CD4-positive, alpha-beta T cell treated with Interleukin-6 at 100 ng/mL for 8 hours (primary cell): ENCODE measurements at places on chromosomes 12 and 14.

GRCh38 chr12:26828280-26829073 lies 4.5 kb downstream of the ITPR2 start:
- no peak for DNase-seq

GRCh38 chr12:108350511-108350910 lies 11.4 kb upstream of the CMKLR1 start:
- DNase-seq = no peak

GRCh38 chr14:51884086-51884927 lies 23.9 kb downstream of the GNG2 start:
- DNase-seq = no peak

DNA sequence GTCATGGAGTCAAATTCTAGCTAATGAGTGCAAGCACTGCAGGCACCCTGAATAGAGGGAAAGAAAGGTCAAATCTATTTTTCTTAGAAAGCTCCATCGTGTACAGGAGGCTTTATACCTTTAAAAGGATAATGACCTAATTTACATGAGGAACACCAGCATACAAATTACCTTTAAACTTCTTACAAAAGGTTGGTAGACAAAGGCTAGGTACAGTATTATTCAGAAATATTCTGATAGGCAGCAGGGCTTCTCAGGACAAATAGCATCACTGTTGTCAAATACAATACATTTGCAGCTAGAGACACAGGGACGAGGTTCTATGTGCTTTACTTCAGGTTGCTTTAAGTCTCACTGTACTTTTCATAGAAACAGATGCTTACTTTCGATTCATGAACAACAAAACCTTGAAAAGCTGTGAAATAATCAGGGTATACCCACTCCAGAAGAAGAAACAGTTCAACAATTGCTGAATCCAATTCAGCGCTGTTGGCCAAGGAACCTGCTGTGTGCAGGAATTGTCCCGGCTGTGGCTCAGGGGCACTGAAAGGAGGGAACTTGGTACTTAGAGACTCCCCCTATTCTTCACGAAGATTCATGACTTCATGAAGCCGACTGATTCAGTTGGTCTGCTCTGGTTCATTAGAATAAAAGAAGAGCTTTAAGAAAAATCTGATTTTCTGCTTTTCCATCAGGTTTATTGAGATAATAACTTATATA lies 252.9 kb downstream of the PRKD1 start:
- no peak for DNase-seq

GRCh38 chr12:103572312-103573045 lies 14.6 kb upstream of the STAB2 start:
- DNase-seq = no peak

DNA sequence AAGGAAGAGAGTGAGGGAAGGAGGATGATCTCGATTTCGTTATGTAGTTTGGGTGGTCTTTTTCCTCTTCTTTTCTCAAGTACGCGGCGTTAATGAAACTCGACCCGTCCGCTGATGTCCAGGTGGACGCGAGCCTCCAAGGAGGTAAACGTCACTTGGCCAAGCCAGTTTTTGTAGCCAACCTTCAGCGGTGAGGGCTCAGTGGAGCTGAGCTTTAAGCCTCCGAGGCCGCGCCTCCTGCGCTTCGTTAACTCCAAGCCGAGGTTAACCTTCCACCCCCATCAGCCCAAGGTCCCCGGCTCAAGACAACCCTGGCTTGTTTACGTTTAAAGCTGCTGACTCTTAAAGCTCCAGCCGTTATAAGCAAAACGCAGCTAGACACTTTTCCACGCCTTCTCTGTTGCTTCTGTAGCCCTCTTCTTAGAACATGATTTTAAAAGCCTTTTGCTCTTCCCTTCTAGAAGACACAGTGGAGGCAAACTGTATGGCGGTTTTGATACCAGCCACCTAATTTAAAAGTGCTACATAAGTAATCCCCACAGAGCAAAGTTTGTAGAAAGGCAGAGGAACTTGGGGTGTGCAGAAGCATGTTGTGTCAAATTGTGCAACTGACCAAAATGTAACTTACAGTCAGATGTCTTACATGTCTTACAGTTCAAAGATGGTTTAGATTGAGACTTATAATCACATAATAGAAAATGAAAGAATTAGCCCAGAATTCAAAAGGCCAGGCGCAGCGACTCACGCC lies 923 bp upstream of the ITPR2 start:
- DNase-seq = no peak

GRCh38 chr12:2633825-2634200 lies 161.0 kb upstream of the FKBP4 start:
- no peak for DNase-seq

DNA sequence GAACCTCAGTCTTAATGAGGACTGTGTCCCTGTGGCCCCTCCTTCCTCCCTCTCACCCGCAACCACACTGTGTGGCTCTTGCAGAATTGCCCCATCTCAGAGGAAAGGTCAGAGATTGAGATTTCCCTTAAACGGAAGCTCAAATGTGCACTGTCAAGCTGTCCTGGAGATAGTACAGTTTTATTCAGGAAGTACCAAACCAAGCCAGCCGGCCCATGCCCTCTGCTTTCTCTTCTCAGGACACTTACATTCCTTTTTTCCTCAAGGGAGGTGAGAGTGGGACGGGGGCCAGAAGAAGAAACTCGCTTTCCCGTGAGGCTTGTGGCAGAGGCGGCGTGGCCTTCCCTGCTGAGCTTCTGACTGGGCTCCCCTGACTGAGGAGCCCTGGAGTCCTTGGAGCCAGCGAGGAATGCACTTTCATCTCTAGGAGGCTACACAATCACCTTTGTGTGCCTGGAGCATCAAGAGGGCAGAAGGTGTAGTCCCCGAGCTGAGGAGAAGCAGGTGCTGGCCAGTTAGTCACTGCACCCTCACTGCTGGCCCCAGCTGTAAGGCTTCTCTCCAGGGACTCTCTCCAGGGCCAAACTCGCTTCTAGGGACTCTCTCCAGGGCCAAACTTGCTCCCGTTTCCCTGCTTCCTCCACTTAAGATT lies 24.1 kb upstream of the ATP2A2 start:
- no peak for DNase-seq

DNA sequence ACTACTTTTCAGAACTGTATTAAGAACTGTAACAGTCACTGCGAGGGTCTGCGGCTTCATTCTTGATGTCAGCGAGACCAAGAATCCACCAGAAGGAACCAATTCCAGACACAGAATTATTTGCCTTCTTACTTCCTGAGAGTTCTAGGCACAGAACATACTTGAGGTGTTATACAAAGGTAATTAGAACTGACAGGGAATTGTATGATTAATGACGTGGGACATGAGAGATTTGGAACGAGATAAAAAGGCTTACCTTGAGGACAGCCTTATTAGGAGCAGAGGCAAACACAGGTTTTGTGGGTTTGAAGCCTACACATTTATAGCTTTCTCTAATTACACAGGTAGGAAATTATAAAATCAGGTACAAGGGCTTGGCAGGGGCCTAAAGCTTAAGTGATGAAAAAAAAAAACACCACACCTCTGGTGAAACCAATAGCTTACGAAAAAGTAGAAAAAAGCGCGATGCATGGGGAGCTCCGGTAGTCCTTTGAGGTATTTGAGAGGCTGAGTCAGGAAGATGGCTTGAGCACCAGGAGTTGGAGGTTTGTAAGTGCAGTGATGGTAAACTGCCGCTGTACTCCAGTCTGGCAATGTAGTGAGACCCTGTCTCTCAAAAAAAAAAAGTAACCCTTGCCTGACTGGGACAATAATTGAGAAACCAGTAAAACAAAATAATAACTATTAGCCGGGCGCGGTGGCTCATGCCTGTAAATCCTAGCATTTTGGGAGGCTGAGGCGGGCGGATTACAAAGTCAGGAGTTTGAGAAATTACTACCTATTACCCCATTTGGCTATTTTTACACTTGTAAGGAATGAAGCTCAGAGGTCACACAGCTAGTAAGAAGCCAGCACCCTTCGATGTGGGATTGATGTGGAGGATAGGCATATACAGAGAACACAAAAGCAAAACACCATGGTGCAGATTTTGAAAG lies 795 bp upstream of the ACOT2 start:
- DNase-seq = peak; percentile 4

DNA sequence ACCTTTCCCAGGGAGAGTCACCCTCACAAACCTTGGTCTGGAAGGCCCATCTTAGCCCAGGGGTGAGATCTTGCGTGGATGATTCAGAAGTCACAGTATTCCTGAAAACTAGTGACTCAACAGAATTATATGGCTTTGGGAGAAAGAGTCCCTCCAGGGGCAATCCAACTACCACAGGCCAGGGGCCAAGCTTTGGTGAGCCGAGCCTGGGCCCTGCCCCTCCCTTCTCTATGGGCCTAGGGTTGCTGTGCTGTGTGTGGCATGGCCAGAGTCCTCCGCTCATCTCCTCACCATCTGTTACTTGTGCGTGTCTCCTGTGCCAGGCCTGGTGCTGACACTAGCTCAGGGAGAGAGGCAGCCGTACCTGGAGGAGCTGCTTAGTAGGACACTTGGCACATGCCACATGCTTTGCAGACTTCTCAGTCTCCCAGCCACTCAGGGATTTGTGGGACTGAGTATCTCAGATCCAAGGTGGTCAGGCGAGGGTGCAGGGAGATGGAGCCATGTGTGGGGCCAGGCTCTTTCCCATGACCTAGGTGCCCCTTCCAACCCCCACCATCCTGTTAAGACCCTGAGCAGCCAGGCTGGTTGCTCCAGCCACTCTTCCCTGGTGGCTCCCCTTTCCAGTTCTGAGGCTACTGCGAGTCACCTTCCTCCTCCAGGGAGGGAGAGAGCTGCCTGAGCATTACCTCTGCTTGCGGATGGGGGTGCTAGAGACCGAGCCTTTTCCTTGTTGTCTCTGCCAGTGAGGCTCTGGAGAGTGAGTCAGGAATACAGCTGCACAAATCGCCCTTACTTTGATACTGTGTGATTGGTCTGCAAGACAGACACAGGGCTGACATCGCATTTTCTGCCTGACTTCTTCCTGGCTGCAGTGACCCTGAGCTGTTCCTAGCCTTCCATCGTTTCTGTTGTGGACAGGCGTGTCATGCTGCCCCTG lies 94.1 kb downstream of the SLC25A47 start:
- no peak for DNase-seq

- DNase-seq = no peak
Measured at GRCh38 chr14:84404246-84404645, 1125.7 kb upstream of the FLRT2 start.

- DNase-seq = no peak
Measured at GRCh38 chr14:46259536-46259935, 392.0 kb downstream of the RPL10L start.

- no peak for DNase-seq
Measured at GRCh38 chr14:51368721-51369163, 128.7 kb downstream of the TMX1 start.

- no peak for DNase-seq
Measured at GRCh38 chr12:87529413-87529812, 499.8 kb downstream of the C12orf50 start.

GRCh38 chr14:81303258-81303935 lies 82.6 kb upstream of the GTF2A1 start:
- DNase-seq = no peak

DNA sequence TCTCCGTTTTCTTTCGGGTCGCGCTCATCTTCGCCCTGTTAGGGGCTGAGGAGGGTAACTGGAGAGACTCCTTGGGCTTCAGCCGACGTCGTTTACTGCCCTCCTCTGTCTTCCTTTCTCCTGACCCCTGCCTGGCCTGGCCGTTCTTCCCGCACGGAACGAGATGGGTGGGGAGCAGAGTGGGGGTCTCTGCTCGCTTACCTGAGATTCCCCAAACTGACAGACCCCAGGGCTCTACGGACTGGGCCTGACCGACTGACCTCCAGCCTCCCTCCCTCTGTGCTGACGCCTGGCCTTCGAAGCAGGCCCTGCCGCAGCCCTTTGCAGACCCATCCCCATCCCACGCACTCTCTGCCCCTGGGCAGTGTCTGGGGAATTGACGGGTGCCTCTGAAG lies 439 bp downstream of the GOLGA5 start:
- DNase-seq = no peak

- no peak for DNase-seq
Measured at GRCh38 chr14:51334566-51334965, 94.5 kb downstream of the TMX1 start.

- DNase-seq = no peak
Measured at GRCh38 chr14:77311217-77311616, 9.5 kb downstream of the POMT2 start.

DNA sequence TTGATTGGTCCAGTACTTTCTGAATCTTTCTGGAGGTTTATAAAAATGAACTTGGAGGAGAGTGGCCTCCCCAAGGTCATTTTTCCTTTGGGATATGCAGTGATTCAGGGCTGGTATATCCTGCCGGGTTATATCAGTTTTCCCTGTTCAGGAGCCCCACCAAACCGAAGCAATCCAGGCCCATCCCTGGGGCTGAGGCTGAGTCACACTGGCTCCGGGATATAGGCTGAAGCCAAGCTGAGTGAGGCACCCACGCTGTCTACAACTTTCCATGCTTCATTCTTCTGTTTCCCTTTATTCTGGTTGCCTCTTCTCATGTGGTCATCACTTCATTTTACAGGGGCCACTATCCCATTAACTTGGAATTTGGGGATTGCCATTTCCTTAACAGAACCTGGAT lies 3.4 kb downstream of the SSPN start:
- DNase-seq = no peak

DNA sequence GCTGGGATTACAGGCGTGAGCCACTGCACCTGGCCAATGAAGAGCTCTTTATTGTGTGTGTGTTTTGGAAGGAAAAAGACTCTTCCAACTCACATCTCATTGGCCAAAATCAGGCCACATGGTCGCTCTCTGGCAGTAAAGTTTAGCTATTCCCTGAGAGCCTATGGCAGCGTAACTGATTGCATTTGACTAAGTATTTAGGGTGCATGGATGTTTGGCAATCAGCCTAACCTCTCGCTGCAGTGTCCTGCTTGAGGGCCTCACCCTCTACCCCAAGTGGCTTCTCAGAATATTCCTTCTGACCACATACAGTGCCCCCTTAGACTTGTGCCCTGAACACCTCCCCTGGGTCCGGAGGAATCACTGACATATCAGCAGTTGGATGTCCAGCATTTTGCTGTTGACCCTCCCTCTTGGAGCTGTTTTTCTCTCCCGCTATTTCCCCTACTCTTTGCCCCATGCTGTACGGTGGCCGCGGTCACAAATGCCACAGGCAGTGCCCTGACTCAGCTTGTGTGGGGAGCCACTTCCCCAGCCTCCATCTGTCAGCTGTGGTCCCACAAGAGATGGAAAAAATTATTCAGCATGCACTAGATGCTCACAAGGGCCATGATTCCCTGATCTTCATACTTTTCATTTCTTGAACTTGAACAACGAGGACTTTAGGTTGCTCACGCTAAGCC lies 9.5 kb downstream of the PHETA1 start:
- no peak for DNase-seq

DNA sequence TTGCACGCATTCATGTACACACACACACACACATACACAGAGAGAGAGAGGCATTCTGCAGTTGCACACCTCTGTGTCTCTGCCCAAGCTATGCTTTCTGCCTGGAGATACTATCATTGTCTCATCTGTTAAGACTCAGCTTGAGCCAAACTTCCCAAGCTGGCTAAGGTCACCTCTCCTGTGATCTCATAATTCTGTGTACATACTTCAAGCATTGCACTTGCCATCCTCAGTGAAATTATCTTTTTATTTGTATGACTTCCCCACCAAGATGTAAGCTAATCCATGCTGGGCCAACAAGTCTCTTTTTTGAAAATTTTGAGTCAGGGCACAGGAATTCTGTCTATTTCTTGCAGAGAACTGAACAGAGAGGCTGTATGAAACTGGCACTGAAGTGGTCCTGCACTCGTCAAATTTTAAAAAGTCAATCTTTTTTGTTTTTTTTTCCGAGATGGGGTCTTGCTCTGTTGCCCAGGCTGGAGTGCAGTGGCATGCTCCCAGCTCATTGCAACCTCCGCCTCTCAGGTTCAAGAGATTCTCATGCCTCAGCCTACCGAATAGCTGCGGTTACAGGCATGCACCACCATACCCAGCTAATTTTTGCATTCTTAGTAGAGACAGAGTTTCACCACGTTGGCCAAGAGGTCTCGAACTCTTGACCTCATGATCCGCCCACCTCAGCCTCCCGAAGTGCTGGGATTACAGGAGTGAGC lies 44.3 kb downstream of the TMTC1 start:
- DNase-seq = no peak
